T47D (cell line): ENCODE measurements at places on chromosomes 6 and 20.

DNA sequence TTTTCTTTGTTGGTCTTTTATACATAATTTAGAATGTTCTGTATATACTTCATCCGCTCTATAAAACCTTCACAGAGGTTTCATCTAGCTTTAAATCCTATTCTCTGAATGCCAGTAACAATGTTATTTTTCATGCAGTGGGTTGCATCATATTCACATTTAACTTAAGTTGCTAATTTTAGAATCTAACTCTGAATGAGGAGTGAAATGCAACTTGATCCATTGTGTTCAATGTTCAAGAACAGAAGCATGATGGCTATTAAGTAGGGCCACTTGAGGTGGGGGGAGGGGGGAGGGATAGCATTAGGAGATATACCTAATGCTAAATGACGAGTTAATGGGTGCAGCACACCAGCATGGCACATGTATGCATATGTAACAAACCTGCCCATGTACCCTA is 224.5 kb downstream of the NKAIN2 start:
- DNase-seq: no peak

- DNase-seq: peak; percentile 89
Observed at GRCh38 chr20:46027245-46027853, 1.7 kb upstream of the SLC12A5 start.

DNA sequence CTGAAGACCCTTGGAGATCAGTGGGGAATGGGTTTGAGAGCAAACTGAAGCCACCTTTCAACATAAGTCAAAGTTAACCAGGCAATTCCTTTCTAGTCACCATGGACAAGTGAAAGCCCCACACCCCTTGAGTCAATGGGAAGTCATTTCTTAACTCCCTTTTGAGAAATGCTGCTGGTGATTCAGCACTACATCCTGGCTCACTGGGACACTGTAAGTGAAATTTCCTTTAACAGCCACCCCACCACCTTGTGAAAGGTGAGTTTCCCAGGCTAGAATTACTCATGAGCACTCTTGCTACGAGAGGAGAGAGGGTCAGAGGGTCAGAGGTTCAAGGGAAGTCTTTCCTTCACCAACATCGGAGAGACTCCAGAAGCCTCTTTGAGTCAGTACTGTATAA is 93.3 kb upstream of the MARCKS start:
- DNase-seq: no peak

GRCh38 chr6:139250296-139251044 is 41.3 kb downstream of the TXLNB start:
- DNase-seq: peak; percentile 56

DNA sequence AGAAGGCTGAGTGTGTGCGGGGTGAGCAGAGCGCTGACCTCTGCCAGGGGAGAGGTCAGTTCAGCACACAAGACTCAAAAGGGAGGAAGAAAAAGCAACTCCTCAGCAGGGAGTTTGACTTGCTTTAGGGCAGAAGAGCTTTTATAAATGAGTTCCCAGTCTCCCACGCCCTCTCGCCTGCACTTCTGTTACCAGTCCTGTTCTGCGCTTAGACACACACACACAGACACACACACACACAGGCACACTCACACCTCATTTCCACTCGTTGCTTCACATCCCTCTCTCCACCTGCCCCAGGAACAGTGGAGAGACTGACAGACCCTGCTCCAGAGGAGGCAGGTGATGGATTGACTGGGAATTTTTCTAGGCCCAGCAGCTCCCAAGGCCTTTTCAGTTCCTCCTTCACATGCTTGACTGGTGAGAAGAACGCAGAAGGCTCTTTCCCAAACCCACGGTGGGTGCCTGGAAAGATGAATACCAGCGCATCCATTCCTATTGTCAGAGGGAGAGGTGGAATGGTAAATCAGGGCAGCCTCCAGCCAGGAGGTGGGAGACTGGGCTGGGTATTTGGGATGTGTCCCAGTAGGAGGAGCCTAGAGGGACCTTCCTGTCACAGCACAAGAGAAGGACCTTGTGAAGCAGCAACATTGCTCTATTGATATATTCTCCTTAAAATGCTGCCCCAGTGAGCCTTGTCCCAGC is 43.7 kb downstream of the JAG1 start:
- no peak for DNase-seq

DNA sequence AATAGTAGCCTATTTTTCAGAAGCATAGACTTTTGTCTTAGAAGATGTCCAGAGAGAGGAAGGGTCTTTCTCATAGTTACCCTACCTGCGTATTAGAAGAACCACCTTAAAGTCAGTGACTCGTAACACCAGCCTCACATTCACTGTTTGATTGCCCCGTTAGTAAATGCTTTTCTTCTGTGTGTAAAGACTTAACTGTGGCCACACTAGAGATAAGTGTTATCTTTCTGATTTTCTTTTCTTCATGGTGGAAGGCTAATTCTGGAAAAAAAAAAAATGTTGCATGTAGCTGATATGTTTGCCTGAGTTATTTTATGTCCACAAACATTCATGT is 83.9 kb downstream of the SAMD3 start:
- no peak for DNase-seq

GRCh38 chr6:143328876-143329275 is 121.6 kb downstream of the ADAT2 start:
- no peak for DNase-seq

- DNase-seq: no peak
Observed at GRCh38 chr6:169428532-169428931, 174.9 kb upstream of the THBS2 start.
